ENCODE measurements at places on chromosomes 7 and 10. TPM values are rescaled to one million over a fixed set of nuclear protein-coding genes. Genes with fewer than 3 reads are reported as not detected.

DNA sequence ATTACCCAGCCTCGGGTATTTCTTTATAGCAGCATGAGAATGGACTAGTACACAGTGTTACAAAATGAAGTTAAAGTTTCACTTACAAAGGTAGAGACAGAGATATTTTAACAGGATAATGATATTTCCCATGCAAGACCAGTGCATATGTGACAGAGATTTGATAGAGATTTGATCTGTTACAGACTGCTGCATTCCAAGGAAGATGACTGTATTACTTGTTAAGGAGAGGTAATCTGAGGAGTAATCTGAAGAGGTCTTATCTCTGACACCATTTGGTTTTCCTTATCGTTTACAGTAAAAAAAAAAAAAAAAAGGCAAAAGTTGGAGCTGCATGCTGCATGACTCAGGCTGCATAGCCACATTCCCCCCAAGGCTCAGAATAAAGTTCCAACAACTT is 289.6 kb downstream of the POM121L12 start:
- DNase-seq = no peak

DNA sequence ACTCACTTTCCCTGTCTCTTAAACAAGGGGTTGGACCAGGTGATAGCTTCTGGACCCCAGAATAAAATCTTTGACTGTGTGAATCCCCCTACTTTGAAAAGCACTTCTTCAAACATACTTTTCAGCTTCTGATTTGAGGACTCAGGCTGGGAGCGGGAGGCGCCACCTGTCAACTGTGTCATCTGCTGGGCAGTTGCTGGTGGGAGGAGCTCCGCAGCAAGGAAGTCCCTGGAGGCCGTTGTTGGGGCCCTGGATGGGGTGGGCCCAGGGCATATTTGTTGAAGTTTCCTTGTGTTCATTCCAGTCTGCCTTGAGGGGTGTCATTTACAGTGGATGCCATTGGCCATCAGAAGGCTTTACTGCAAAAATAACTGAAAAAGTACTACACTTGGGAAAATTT is 197.7 kb downstream of the CCDC3 start:
- no peak for DNase-seq

DNA sequence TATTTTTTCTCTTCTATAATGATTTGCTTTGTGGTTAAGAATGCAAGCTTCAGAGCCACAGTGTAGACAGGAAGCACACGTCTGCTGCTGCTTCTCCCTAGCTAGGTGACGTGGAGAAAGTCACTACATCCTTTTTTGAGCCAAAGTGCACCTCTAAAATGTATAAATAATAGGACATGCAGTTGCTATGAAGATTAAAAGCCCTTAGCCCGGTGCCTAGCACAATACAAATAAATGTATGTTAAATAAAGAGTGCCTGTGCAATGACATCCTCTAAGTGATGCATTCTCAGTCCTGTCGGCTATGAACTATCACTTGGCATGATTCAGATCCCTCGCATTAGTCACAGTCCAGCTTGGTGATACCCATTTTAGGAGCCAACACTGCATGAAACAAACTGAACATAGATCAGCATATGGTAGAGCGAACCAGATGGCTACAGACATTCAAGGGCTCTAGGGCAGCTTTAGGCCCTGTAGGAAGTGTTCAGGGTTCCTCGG is 4.8 kb upstream of the TRDMT1 start:
- DNase-seq = no peak

GRCh38 chr10:77320971-77321471 is 316.6 kb downstream of the KCNMA1 start:
- no peak for DNase-seq

DNA sequence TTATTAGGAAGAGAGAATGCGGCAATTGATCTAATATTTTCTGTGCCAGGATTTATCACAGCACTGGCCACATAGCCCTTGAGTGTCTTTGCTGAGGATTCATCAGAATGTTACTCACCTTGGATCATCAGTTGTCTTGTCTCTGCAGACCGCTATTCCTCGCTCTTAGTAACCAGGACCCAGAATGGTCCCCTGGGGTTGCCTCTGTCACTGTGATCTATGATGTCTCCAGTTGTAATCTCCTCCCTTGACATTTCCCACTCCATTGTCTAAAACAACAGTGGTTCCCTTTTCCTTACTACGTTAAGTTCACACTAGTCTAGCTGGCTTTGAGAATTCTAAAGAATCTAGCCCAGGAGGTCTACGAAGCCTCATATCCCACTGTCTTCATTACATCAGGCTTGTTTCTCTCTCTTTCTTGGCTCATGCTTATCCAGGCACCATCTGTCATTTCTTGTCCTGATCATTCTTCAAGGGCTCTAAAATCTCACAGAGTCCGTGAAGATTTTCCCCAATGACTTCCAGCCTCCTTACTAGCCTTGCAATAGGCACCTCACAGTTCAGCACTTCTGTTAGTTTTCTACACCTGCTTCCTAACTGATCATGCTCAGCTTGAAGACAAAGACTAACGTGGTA is 125.8 kb downstream of the CUBN start:
- DNase-seq = no peak

DNA sequence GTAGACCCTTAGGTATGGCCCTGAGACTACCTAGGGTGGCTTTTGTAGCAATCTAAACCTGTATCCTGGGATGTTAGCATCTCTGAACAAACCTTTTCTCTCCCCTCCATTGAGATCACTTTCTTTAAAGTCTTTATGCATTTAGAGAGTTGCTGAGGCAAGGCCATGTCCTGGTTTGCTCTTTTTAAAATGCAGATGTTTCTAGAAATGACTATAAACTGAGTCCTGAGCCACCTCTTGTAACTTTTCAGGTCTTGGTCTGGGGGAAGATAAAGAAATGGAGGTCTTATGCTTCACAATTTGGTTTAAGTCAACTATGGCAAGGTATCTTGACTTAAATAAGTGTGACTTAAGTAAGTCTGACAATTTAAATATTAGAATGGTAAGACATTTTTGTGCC is 78.0 kb downstream of the AUTS2 start:
- DNase-seq = no peak

Gene PHKG1
- 3.7 TPM for total RNA-seq

DNA sequence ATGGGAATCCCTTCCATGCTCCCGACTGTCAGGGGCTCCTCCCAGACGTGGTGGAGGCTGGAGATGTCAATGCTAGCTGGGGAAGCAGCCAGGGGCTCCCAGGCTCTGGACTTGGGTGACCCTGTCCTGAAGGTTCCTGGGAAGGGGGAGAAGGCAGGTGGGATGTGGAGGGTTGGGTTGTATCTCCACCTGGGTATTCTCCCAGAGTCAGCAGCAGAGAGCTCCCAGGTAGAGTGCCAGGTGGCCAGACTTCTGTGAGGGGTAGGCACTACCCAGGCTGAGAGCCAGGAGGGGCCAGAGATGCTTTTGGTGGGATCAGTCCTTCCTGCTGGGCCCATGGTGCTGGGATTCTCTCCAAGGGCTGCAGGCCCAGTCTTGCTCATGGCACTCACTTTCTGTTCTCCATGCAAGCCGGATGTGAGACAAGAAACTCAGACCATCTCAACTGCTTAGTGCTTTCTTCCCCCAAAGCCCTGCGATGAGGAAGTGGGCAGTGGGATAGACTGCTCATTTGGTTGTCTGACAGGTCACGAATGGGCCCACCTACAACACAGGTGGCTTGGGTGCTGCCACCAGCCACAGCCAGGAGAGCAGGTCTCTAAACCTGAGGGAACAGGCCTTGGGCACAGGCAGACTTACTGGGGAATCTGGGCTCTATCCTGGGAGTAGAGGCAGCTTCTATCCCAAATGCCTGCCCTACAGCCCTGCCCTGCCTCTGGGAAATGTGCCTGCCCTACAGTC is 52.5 kb upstream of the CAMK2B start:
- DNase-seq = no peak

Gene FANK1
- total RNA-seq = 1.2 TPM

Gene LBX1
- total RNA-seq = not detected

GRCh38 chr10:30238836-30239235 is 110.2 kb downstream of the MTPAP start:
- no peak for DNase-seq

DNA sequence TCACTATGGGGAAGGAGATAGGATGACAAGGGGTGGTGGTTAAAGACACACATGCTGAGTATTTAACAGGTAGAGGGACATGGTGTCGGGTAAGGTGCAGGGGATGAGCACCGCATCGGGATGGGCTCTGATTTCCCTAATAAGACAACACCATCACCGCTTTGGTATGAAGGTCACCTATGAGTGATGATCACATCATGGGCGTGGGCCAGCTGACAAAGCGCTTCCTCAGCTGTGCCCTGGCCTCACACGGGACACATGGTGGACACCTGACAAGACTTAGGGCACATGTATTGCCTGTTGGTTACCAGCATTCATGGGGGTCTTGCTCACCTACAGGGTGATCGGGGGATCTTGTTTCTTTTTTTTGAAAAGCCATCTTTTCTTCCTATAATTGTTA is 12.8 kb downstream of the C7orf57 start:
- DNase-seq = no peak

Gene ARHGAP19
- 7.7 TPM for total RNA-seq

Gene UTF1
- not detected for total RNA-seq

Gene DLX5
- 2.9 TPM for total RNA-seq

DNA sequence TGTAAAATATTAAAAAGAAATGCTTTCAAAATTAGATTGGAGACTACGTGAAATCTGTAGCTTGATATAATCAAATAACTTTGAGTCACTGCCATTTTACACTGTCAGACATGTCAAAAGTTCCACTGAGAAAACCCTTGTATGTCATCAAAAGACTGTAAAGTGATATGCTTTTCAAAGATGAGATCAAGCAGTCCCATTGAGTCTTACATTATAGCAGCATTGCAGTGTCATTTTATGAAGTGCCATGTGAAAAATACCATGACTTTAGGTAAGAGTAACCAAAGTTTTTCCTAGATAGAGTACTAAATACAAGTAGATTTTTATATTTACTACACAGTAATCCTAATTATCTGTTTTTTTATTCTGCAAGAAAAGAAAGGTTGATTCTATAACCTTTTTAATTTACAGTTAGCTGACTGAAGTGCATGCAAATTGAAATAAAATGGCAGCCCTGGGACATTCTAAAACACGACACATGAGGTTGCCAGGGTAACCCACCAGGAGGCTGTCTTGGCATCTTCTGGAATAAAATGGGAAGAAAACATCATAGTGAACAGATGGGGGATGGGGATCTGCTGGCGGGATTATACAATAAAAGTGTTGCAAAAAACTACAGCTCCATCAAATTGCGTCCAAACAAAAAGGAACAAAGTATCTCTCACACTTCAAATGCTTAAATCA is 91.3 kb upstream of the TMEM106B start:
- no peak for DNase-seq

Gene OR13A1
- under 0.01 TPM for total RNA-seq

DNA sequence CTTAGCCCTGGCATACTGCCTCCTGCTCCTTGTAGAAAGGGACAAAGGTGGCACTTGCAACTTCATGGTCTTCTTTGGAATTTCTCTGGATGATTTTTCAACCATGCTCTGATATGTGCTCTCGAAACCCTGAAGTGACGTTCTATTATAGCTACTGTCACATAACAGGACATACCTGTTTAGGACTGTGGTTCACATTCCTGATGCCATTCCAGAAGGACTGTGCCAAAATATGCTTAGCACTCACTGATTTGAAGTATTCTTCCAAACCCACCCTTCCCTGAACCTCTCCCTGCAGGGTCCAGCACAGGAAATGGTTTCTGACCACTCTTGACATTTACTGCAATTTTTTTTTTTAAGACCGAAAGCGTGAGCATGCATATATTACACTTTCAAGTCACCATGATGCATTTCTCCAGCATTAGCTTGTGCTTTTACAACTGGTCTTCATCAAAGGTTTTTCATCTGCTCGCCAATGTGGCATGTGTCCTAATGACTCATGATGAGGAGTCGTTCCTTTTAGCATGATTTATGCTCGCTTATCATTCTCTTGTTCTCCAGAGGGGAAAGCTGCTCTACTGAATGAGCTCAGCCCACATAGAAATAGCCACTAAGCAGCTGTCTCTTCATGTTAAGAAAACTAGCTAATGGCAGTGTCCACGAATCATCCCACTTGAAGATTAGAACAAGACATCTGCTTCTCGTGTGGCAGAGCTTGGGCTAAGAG is 135.2 kb downstream of the ADAM12 start:
- DNase-seq = no peak

- no peak for DNase-seq
These were observed 588 bp upstream of the ORC5 start for GRCh38 chr7:104208421-104208780.

Gene NKX6-2
- total RNA-seq = 0.41 TPM

Gene TMEM184A
- not detected for total RNA-seq

- no peak for DNase-seq
These were observed 4.8 kb downstream of the DYNC2I1 start for GRCh38 chr7:158861004-158861787.

GRCh38 chr10:75935240-75935639 is 503.8 kb downstream of the LRMDA start:
- DNase-seq = no peak

DNA sequence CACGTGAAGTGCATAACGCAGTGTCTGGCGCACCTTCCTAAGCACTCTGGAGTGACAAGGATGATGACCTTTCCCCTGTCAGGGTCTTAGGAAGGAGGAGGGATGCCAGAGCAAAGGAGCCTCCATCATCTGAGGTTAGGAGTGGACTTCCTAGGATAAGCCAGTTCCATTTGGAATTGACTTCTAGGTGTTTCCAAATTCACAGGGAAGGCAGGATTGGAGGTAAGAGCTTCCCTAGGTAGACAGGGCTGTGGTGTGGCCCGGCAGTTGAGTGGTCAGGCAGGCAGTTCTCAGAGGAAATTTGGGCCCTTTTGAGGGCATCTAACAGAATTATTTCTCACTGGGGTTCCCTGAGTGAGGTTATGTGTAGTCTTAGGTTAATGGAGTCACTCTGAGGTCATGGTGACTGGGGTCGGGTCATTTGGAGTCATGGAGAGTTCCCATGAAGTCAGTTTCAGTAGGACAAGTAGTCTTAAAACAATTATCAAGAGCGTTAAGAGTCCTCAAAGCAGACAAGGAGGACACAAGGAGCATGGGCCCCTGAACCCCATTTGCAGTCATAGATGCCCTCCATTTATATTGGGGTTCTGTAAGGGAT is 8.2 kb downstream of the PPIF start:
- no peak for DNase-seq

- no peak for DNase-seq
These were observed 6.5 kb downstream of the WDR91 start for GRCh38 chr7:135204876-135205275.

Gene TMEM270
- not detected for total RNA-seq

GRCh38 chr10:97123765-97124164 is 62.0 kb downstream of the SLIT1 start:
- no peak for DNase-seq

DNA sequence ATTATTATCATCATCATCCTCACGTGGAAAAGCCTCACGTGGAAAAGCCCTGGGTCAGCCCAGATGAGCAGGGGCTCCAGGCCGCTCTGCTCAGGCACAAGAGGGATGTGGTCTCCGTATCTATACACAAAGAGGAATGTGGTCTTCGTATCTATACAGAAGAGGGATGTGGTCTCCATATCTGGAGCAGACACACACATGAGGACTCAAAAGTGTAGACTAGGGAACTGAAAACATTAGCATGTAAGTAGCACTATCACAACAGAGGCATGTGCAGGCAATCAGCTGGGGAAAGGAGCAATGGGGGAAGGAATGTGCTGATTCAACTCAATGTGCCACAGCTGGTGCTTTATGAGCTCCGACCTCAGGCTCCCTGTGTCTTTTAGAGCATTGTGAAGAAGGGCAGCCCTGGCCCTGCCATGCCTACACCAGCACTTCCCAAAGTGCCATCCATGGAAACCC is 86.5 kb downstream of the PLXNA4 start:
- DNase-seq = no peak

Gene HMX3
- not detected for total RNA-seq

Gene TOMM7
- 172 TPM for total RNA-seq

Gene ENTPD1
- 6.9 TPM for total RNA-seq

Gene PPP1R3C
- total RNA-seq = 37.9 TPM

Gene ADCYAP1R1
- 34.2 TPM for total RNA-seq

- no peak for DNase-seq
These were observed 4.0 kb downstream of the CYREN start for GRCh38 chr7:135166338-135166990.

Gene CPEB3
- total RNA-seq = 21.2 TPM

Measured in frontal cortex (tissue), 4 donors.